Body of pancreas (tissue), 4 donors: ENCODE measurements at places on chromosomes 3 and 15.

DNA sequence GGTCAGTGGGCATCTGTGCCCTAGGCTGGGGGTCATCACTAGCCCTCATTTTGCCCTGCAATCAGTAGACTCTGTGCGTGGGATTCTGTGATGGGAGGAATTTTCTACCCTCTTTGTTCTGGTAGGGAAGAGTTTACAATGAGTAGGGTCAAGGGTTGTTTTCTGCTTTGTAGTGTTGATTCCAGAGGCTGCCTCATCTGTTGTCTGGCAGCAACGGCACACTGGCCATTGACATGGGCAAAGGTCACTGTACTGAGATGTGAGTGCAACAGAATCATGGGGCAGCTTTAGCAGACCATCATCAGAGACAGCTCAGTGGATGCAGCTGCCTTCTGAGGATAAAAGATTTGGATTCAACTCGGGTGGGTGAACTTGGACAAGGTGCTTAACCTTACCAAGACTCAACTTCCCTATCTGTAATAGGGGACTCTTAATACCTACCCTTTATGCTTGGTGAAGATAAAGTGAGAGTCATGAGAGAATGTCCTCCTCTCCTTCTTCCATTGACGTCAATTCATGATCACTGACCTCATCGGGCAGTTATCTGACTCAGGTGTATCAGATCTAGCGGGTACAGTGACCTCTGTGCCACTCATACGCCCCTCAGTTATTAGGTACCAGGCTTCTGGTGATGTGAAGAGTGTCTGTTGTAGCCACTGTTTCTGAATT is 127.5 kb downstream of the RPLP1 start:
- DNase-seq, result no peak

DNA sequence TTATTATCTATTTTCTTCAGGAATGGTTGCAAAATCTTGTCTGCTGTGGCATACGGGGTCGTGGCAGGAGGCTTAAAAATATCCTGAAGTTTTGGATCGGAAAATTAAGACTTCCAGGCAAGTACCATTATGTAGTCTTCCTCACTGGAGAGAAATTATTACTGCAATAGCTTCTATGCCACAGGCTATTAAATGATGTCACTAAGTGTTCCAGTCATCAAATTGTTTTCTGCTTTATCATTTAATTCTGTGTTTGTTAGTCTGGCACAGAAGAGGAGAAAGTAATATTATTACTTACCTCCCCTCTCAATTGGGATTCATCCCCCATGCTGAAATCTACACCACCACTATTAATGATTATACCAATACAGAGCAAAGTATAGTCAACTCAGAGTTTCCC is 378.2 kb upstream of the ALCAM start:
- no peak for DNase-seq

- DNase-seq, result no peak
These were observed 4.1 kb downstream of the FGD5 start for GRCh38 chr3:14822670-14823390.

DNA sequence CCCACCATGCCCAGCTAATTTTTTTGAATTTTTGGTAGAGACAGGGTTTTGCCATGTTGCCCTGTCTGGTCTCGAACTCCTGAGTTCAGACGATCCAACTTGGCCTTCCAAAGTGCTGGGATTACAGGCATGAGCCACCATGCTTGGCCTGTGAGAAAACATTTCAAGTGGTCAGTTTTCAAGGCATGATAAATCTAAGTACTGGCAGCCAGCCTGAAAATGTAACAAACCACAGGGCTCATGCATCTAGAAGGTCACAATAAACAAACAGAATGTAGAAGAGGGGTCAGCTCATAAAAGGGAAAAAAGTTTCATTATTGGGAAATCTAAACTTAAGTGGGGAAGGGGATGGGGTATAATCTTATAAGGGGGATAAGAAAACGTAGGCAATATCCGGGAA is 39.9 kb downstream of the PPCDC start:
- no peak for DNase-seq

- DNase-seq, result no peak
These were observed 34.4 kb downstream of the C3orf80 start for GRCh38 chr3:160259589-160259988.

GRCh38 chr3:38001456-38002081 is 11.0 kb downstream of the VILL start:
- DNase-seq, result peak; percentile 78

DNA sequence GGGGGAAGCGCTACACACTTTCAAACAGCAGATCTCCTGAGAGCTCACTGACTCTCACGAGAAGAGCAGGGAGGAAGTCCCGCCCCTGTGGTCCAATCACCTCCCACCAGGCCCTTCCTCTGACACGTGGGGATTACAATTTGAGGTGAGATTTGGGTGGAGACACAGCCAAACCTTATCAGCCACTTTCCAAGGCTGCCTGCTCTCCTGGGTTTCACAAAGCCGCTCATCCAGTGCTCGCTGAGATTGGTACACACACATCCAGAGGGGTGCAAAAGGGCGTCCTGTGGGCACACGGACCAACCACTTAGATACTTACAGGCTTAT is 23.1 kb downstream of the XXYLT1 start:
- DNase-seq, result no peak

DNA sequence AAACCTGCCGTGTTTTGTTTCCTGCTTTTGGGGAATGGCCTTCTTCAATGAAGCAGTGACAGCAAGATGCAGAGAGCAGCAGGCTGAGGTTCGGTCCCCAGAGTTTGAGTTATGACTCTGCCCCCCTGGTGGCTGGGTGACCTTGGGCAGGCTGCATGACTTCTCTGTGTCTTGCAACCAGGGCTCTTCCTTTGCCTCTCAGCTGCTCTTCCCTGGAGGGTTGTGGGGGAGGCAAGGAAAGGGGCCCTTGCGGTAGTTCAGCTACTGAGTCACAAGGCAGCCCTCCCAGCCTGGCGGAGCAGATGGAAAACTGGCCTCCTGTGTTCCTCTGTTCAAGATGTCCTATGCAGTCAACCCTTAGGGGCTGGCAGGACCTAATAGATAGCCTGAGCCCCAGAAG is 17.1 kb downstream of the CTXND1 start:
- peak; percentile 18 for DNase-seq

- DNase-seq, result no peak
These were observed 810 bp downstream of the TMEM62 start for GRCh38 chr15:43134157-43134635.

GRCh38 chr15:67384761-67385160 is 130.2 kb downstream of the IQCH start:
- DNase-seq, result no peak
